ENCODE measurements at places on chromosomes 3 and 15.

DNA sequence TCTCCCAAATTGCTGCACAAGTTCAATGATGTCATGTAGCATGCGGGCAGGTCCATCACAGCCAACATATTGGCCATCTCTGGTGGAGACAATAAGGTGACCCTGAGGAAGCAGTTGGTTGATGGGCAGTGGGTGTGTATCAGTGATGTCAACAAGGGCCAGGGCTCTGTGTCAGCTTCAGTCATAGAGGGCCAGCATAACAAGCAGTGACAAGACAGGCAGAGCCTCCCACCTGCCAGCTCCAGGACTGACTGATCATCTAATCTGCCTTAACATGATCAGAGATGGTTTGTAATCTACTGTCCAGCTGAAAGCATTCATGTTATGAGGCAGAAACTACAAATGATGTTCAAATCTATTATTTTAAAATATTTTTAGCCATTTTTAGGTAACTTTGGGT is 62.3 kb downstream of the GLB1 start:
- no peaks in the 10 kb centered on the region for H3K27me3 ChIP-seq
- DNase-seq, result no peak
- H3K4me3 ChIP-seq, result no peak overlapping the region
- H3K4me1 ChIP-seq, result peaks cover 40% of the 10 kb centered on the region
- H3K36me3 ChIP-seq, result peaks cover 4% of the 10 kb centered on the region

GRCh38 chr3:195065142-195065863 is 205.7 kb downstream of the XXYLT1 start:
- H3K4me3 ChIP-seq, result no peak overlapping the region
- H3K27ac ChIP-seq, result no peak overlapping the region
- H3K27me3 ChIP-seq, result no peaks in the 10 kb centered on the region
- H3K4me1 ChIP-seq, result no peaks in the 10 kb centered on the region
- no peak for DNase-seq

DNA sequence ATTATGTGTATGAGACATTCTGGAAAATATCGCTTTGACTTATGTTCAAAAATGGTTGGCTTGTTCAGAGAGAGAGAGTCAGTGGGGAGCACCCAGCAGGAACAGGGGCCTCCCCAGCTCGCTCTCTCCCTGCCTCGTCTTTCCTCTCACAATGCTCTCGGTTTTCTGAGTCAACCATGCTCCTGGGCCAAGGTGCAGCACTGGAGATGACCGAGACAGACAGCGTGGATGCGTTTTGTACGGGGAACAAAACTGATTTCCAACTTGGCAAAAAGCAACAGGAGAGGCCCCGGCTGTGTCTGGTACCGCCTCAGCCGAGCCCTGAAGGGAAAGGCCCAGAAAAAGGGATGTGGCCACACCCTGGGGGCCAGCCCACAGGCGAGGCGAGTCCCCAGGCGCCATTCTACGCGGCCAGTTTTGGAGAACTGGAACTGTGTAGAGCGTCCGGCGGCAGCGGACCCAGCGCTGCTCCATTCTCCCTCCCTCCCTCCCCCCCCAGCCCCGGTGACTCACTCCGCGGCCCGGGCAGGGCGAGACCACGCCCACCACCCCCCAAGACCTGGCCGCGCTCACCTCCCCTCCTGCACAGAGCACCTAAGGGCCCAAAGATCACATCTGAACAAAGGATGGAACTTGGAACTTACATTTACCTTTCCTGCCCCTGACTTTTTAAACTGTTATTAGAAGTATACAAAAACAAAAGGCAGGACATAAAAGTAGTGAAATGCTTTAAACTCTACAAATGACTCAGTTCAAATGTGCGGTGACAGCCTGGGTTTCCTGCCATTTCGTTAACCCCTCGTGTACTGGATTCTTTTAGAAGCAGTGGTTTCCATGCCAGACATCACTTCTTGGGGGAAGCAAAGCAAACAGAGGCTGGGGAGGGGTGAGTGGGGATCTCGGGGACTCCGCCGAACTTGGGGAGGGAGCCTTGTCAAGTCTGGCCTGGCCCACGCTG is 12.7 kb downstream of the ATP10A start:
- no peaks in the 10 kb centered on the region for H3K4me1 ChIP-seq
- H3K27me3 ChIP-seq, result no peaks in the 10 kb centered on the region
- H3K27ac ChIP-seq, result no peak overlapping the region
- DNase-seq, result no peak
- no peaks in the 10 kb centered on the region for H3K36me3 ChIP-seq

GRCh38 chr3:178202194-178202593 is 334.0 kb upstream of the KCNMB2 start:
- no peak for DNase-seq
- peaks cover 2% of the 10 kb centered on the region for H3K4me1 ChIP-seq
- no peak overlapping the region for H3K4me3 ChIP-seq
- no peaks in the 10 kb centered on the region for H3K27me3 ChIP-seq
- no peaks in the 10 kb centered on the region for H3K36me3 ChIP-seq
- no peak overlapping the region for H3K27ac ChIP-seq

GRCh38 chr15:68993276-68993675 is 21.2 kb upstream of the NOX5 start:
- H3K36me3 ChIP-seq, result no peaks in the 10 kb centered on the region
- no peak for DNase-seq
- no peak overlapping the region for H3K27ac ChIP-seq
- H3K4me3 ChIP-seq, result no peak overlapping the region
- H3K27me3 ChIP-seq, result no peaks in the 10 kb centered on the region
- H3K4me1 ChIP-seq, result peaks cover 35% of the 10 kb centered on the region

GRCh38 chr3:29926378-29926777 is 645.5 kb downstream of the RBMS3 start:
- H3K4me1 ChIP-seq, result no peaks in the 10 kb centered on the region
- no peak for DNase-seq

- H3K4me1 ChIP-seq, result peaks cover 63% of the 10 kb centered on the region
- no peak for DNase-seq
- H3K27me3 ChIP-seq, result no peaks in the 10 kb centered on the region
- peak overlapping the region; percentile 91 for H3K27ac ChIP-seq
These were observed 1.9 kb downstream of the PAK6 start for GRCh38 chr15:40240619-40241221.

DNA sequence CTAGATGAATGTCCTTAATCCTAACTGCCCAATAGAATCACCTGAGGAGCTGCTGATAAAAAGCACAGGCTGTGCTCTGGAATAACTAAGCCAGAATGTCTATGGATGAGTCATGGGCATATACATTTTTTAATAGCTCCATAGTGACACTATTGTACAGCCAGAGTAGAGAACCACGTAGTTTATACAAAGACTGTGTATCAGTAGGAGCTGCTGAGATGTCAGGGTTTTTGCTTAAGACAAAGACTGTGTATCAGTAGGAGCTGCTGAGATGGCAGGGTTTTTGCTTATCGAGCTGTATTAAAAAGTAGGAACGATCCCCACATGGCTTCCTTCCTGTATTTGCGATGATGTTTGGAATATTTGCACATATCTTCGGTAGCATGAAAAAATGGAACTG is 137.4 kb downstream of the SV2B start:
- no peaks in the 10 kb centered on the region for H3K4me1 ChIP-seq
- no peaks in the 10 kb centered on the region for H3K36me3 ChIP-seq
- H3K27me3 ChIP-seq, result no peaks in the 10 kb centered on the region
- H3K27ac ChIP-seq, result no peak overlapping the region

GRCh38 chr15:39976291-39977274 is 42.7 kb downstream of the EIF2AK4 start:
- no peaks in the 10 kb centered on the region for H3K27me3 ChIP-seq
- no peak for DNase-seq
- no peaks in the 10 kb centered on the region for H3K4me1 ChIP-seq
- H3K4me3 ChIP-seq, result no peak overlapping the region
- no peak overlapping the region for H3K27ac ChIP-seq

DNA sequence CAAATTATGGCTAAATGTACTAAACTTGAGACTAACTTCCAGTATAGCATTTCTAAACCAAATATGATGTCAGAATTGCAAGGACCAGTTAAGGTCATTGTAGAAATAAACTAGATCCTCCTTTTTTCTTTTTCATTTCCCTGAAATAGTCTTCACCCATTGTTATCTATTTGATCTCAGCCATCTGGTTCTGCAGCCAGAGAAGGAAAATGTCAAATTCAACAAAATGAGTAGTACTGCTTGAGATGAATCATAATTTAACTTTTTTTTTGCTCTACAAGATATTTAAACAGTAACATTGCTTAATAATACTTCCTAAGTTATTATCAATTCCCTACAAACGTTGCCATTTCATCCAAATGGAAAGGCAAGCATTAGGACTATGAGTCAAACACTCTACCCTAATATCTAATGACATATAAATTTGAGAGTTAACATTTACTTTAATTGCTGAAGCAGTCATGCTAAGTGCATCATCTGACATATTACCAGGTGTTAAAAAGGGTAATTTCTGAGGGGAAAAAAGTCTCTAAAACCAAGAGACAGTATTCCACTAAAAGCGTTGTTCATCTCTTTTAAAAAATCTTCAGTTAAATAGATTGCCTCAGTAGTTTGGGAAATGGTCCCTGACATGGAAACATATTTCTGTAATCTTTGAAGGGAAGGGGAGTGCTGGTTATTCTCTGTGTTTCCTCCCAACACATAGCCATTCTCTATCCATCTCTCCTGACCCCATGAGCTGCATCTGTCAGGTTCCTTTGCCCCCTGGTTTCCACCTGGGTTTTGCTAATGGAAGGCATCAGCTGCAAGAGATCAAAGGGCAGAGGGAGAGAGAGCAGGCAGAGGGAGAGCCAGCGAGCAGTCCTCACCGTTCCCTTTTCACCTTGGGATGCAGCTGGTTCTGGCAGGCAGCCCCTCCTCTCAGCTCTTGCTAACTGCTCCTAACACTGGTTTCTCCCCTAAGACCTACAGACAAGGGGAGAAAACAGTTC is 138.5 kb downstream of the ARPP21 start:
- no peak overlapping the region for H3K27ac ChIP-seq
- no peak for DNase-seq
- H3K4me1 ChIP-seq, result no peaks in the 10 kb centered on the region
- no peak overlapping the region for H3K4me3 ChIP-seq
- H3K36me3 ChIP-seq, result no peaks in the 10 kb centered on the region

- H3K4me3 ChIP-seq, result no peak overlapping the region
- peaks cover 19% of the 10 kb centered on the region for H3K36me3 ChIP-seq
- no peak for DNase-seq
- H3K4me1 ChIP-seq, result peaks cover 14% of the 10 kb centered on the region
- H3K27ac ChIP-seq, result no peak overlapping the region
These were observed 939 bp upstream of the ULK3 start for GRCh38 chr15:74843891-74844299.

- no peaks in the 10 kb centered on the region for H3K4me1 ChIP-seq
- H3K27ac ChIP-seq, result no peak overlapping the region
- H3K27me3 ChIP-seq, result no peaks in the 10 kb centered on the region
- DNase-seq, result no peak
These were observed 17.6 kb upstream of the FRMD4B start for GRCh38 chr3:69403454-69403853.

DNA sequence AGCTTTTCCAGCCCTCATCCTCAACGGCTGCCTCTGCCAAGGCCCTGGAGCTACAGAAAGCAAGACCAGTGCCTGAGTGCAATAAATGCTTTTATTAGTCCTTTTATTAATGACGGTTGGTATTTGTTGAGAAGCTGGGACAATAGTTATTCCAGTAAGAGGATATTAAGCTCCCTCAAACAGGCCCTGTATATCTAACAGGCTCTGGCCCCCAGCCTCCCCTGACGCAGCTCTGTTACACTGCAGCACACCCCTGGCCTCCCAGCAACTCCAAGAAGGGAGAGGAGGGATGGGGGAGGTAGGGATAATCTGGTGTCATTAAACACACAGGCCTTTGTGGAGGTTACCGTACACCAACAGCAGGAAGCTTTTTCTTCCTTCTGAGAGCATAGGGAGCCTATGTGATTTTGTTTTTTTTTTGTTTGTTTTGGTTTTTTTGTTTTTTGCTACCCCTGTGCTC is 30.8 kb upstream of the MAGEF1 start:
- no peak overlapping the region for H3K27ac ChIP-seq
- no peaks in the 10 kb centered on the region for H3K36me3 ChIP-seq
- no peak overlapping the region for H3K4me3 ChIP-seq
- H3K27me3 ChIP-seq, result no peaks in the 10 kb centered on the region
- H3K4me1 ChIP-seq, result peaks cover 40% of the 10 kb centered on the region

- H3K36me3 ChIP-seq, result no peaks in the 10 kb centered on the region
- H3K4me3 ChIP-seq, result no peak overlapping the region
- H3K27ac ChIP-seq, result no peak overlapping the region
These were observed 70.5 kb upstream of the SEC13 start for GRCh38 chr3:10391391-10391790.

GRCh38 chr15:86016750-86017149 is 62.9 kb upstream of the AGBL1 start:
- H3K4me3 ChIP-seq, result no peak overlapping the region
- no peak for DNase-seq
- H3K27me3 ChIP-seq, result no peaks in the 10 kb centered on the region
- no peak overlapping the region for H3K27ac ChIP-seq

DNA sequence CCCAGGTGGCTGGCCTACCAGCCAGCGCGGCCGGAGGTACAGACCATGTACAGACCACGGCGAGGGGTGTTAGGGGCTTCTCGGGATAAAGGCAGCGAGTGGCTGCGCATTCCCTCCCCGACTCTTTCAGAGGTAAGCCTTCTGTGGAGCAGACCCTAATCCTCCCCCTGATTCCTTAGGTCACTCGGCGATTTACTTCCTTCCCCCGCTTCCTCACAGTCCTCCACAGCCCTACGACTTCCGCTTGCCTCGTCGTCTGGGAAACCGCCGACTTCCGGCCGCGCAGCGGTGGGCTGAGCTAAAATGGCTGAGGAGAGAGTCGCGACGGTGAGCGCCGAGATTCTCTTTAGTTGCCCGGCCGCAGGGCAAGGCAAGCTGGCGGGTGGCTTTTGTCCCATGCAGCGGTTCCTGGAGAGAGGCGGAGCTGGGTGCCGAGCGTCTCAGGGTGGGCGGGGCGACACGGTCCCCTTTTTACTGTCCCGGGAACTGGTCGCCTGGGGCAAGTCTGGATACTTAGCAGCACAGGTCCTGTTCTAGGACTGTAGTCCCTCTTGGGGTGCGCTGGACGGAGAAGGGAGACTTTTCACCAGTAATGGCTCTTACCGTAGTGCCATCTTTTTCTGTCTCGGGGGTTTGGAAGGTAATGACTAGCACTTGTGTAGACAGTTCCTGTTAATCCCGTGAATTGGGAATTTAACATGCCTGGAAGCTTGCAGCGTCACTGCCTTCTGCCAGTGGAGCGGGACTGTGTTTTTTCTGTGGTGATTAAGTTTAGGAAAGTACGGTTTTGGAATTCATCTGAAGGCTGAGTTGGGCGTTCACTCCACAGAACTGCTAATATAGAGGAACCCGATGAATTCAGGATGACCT is at the start of the genes BBS4 and HIGD2B:
BBS4 (plus strand) TSS at position 283 of the 870 bp plus-strand sequence; CDS start at position 304, 21 bp downstream.
HIGD2B (minus strand) TSS at position 258 of the 870 bp plus-strand sequence. CDS start 9,808 bp downstream, outside the sequence.
- peak; percentile 46 for DNase-seq
- no peaks in the 10 kb centered on the region for H3K36me3 ChIP-seq
- peaks cover 4% of the 10 kb centered on the region for H3K4me1 ChIP-seq

Data from keratinocyte (primary cell).